Stimulated activated CD4-positive, alpha-beta T cell treated with anti-CD3 and anti-CD28 coated beads, TNF-alpha, amount 100 ng/mL, for 1 hour (primary cell): ENCODE measurements at places on chromosomes 6 and 20.

- no peak for DNase-seq
These were observed 549.4 kb upstream of the SYNCRIP start for GRCh38 chr6:86192123-86192522.

DNA sequence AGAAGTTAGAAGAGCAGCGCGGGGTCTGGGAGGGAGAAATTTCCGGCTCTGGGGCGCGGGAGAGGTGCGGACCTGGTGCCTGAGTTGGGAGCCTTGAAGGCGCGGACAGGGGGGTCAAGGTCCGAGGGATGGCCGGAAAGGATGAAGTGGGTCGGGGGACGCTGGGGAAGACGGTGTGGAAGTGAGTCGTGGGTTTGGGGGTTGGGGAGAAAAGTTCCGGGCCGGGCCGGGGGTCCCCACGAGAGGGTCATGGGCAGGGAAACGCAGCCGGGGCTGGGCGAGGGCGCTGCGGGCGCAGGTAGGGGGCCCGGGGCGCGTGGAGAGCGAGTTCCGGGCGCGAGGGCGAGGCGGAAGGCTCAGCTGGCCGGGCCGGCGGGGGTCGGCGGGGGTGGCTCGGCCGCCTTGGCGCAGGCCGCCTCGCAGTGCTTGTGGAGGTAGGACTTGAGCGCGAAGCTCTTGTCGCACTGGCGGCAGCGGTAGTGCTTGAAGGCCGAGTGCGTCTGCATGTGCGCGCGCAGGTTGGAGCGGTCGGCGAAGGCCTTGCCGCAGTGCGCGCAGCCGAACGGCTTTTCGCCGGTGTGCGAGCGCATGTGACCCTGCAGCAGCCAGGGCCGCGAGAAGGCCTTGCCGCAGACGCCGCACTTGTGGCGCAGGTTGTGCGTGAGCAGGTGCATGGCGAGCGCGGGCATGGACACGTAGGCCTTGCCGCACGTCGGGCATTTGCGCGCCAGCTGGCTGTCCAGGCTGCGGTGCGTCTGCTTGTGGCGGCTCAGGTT is 10.5 kb upstream of the SRXN1 start:
- DNase-seq: no peak

- DNase-seq: no peak
These were observed 1.1 kb upstream of the RIN2 start for GRCh38 chr20:19756761-19757486.

DNA sequence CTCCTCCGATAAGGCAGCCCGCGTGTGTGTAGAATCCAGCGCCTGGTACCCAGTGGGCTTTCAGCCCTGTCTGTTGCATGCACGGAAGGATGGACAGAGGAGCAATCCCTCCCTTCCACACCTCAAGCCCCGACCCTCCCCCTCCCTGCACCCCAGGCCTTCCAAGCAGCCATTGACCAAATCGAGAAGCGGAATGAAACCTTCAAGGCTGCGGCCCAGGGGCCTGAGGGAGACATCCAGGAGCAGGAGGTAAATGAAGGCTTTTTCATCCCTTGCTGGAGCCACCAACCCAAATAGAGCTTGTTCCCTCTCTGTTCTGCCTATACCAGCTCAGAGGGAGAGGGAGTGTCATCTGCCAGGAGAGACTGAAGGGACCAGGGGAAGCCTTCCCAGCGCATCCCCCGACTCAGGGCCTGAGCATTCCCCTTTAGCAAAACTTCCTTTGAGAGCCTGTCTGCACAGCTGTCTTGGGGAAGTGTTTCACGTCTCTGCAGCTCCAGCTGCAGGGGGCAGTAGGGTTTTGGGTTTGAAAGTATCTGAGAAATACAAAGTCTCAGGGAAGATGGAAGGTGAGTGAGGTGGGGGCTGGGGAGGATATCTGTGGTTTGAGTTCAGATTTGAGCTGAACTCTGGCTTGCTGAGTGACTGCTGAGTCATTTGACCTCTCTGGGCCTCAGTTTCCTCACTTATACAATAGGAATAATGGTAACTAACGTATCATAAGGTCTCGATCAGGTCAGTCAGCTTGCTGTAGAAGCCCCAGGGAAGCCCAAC is 16.1 kb downstream of the FGD2 start:
- DNase-seq: peak; percentile 57

DNA sequence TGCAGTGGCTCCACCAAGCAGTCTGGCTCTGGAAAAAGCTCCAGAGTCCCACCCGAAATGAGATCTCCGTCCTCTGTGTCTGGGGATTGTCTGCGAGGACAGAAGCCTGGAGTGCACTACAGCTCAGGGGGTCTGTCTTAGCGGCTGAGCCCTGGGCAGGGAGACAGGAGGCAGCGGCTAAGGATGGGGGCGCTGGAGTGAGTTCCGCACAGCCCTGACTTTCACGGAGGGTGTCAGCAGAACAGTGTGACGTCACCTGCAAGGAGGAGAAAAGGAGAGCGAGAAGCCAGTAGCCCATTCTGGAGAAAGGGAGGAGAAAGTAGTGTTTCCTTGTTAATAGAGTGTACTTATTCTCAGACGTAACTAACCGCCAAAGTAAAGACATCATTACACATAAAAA is 97.6 kb downstream of the FAM50B start:
- no peak for DNase-seq

DNA sequence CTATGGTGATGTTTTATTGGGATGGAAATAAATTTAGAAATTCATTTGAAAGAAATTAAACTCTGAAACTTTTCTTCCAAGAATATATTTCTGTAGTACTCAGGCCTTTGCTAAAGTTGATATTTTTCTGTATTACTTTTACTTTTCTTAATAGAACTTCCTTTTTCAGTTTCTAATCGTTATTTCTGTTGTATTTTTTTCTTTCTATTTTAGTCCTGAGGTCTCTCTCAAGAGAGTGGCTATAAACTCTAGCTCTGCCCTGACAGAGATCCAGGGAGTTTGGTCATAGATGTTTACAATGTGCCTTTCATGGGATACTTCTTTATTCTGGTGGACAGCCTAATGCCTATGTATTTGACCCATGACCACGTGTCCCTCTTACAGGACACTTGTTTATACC is 51.0 kb downstream of the OR2B6 start:
- no peak for DNase-seq

DNA sequence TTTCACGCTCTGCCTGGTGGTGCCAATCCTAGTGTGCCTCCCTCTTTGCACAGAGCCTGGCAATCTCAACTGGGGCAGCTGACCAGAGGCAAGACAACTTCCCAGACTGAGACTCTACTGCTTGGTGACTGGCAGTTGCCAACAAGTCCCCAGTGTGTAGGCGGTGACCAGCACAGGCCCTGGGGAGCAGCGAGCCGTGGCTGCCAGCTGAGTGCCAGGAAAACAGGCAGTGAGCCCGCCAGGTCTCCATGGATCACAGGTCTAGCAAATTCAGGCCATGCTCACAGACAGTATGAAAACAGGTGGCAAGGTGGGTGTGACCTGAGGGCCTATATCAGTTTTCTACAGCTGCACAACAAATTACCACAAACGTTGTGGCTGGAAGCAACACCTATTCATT is 289.9 kb downstream of the KIF16B start:
- no peak for DNase-seq

GRCh38 chr6:41577356-41578216 is 31.4 kb downstream of the FOXP4 start:
- no peak for DNase-seq

GRCh38 chr6:160081398-160081797 is 40.2 kb upstream of the SLC22A1 start:
- no peak for DNase-seq

DNA sequence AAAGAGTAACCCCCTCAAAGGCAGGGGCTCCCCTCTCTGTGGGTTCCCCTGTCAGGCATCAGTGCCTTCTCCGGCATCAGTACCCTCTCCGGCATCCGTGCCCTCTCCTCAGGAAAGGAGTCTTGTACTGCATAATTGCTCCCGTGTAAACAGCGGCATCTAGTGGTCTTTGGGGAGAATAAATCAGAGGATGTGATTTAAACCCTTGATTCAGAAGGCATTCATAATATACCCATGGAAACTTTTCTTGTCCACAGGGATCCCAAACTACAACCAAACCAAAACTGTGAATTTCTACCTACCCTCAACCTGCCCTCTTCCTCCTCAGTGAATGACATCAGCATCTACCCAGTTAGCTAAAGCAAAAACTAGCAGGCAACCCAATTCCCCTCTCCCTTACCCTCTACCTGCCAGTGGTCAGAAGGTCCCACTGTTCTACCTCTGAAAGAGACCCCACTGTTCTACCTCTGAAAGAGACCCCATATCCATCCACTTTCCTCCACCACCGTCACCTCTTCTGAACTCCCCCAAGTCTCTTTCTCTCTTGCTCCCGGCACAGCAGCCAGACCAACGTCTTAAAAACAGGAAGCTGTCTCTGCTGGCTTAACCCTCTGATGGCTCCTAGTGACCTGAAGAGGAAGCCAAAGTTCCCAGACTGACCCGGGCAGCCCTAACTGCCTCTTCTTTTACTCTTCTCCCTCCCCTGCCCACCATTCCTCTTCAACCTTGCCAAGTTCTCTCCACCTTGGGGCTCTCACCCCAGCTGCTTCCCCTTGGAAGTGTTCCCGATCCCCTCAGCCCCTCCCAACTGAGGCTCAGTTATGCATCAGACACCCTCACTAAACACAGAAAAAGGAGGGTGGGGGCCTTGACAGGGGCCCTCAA is 27.2 kb downstream of the UBE2V1 start:
- no peak for DNase-seq

DNA sequence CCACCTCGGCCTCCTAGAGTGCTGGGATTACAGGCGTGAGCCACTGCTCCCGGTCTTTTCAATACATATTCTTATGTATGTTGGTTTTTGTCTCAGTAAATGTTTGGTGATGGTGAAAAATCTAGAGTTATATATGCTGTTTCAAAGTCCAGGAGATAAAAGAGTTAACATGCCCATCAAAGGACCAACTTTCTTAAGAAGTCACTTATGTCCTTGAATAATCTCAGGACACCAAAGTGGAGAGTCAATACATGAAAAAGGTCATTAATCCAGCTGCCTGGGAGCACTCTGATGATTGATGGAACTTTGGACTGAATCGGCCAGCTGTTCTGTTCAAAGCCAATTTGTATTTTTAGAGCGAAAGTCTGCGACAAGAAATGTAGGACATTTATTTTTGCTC is 59.8 kb upstream of the HDAC2 start:
- no peak for DNase-seq

GRCh38 chr6:156190270-156190669 is 586.9 kb upstream of the ARID1B start:
- no peak for DNase-seq

GRCh38 chr6:155270561-155271091 is 6.8 kb downstream of the CLDN20 start:
- DNase-seq: no peak

- no peak for DNase-seq
These were observed 139.1 kb downstream of the CDH26 start for GRCh38 chr20:60097285-60097684.

DNA sequence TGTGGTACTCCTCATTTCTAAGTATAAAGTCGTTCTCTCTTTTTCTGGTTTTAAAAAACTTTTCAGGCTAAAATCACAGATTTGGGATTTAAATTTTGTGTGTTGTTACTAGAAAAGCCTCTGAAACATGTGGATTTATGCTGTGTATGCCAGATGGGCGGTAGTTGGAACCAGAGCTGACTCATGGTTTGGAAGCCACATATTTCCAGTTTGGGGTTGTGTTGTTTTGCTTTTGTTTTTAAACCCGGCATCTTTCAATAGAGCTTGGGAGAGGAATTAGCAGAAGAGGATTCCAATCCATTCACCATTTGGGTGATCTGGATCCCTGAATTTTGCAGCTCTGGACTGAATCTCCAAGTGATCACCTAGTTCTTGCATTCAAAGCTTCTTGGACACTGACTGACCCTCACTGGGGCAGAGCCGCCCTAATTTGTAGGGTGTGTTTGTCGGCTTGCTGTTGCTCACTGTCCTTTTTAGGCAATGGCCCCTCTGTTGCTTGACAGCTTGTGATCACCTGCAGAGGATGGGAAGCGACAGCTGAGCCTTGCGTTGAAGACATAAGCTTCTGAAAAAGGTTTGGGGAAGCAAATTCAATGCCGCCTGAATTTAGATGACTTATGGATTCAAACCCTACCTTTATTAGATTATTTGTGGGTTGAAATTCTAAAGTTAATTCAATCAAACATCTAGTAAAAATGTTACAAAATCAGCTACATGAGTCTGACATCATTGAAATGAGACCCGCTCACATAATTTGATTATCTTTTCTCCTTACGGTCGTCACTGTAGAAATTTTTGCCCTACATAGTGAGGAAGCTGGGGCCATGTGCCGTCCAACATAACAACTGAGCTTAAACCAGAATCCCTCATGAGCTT is 79.9 kb upstream of the CD83 start:
- no peak for DNase-seq

DNA sequence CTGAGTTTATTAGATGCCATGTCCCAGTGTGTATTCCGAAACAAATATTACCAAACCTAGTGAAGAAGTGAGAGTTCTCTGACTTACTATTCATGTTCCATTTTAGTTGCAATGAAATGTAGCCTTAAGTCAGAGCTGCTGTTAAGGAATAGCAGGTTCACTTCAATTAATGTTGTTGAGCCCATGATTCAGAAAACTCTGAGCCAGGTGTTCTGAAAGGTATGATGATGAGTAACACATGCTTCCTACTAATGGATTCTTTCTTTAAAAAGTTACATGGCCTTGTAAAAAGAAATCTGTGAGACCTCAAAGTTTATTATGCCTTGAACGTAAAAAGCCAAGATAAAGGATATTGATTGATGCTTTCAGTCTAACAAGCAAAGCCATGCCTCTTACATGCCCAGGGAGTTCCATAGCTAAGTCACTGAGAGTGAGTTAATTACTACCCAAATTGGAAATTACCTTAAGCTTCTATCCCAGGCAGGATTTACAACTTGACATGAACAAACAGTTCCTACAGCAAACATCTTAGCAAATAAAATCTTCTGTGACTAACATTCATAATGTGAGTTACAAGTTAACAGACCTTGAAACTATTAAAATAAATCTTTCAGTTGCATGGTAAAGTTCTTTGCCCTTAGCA is 122.9 kb downstream of the AKAP7 start:
- no peak for DNase-seq

- DNase-seq: no peak
These were observed 763 bp downstream of the KLC4 start for GRCh38 chr6:43060034-43060754.

DNA sequence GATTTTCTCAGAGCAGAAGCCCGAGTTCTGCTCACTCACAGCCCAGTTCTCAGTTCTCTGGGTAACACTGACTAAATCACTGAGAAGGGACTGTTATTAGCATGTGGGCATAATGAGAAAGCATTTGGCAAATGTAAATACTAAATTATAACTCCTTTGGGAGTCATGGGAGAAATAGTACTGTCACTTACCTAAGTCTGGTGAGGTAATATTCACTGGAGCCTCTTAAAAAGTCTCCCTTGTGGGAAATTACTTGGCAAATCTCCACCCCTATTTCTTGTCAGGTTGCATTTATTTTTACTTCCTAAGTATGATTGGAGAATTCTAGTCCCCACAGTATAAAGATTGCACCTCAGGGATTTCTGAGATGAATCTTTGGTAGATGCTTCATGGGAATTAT is 254.3 kb downstream of the SLC35F1 start:
- no peak for DNase-seq

DNA sequence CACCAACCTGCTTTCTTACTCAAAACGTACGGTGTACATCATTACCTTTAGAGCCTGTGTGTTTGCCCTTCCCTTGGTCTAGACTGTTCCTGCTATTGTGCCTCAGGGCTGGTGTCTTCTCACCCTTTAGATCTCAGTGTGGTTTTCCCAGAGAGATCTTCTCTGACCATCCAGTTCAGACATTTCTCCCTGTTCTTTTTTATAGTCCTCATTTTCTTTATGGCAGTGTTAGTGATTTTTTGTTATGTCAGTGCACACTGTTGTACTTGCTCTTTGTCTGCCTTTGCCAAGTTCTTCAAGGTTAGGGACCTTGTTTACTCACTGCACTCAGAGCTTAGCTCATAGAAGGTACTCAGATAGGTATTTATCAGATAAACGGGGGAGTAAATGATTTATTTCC is 82.8 kb downstream of the ATRN start:
- no peak for DNase-seq
